ENCODE measurements at places on chromosomes 7 and 10.

DNA sequence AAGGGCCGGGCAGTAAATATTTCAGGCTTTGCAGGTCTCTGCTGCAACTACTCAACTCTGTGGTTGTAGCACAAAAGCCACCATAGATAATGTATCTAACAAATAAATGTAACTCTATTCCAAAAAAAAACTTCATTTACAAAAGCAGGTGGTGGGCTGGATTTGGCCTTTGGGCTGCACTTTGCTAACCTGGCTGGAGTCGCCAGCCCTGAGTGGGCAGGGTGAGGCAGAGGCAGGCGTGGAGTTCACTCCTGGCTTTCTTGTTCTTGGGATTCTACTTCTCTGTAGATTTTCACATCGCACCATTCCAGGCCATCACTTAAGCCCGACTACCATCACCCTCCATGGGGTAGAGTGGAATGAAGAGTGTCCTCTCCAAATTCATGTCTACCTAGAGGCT lies 367.6 kb upstream of the MGMT start:
- DNase-seq: no peak

DNA sequence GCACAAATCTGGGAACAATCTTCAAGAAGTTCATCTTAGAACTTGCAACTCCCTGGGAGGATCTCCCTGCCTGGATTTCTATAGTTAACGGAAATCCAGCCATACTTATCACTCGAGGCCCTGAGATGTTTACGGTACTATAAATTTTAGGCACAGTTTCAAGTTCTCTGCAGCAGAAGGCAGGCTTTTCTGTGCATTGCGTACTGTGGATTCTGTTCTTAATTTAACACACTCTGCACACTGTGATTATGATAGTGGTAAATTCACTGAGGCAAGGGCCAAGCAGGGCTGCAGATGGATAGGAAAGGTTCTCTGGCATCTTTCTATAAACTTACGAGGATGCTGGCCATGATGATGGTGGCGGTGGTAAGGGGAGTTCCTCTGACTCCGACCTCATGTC lies 10.6 kb downstream of the INHBA start:
- DNase-seq: no peak

GRCh38 chr7:46352004-46352954 lies 431.2 kb upstream of the IGFBP3 start:
- no peak for DNase-seq

DNA sequence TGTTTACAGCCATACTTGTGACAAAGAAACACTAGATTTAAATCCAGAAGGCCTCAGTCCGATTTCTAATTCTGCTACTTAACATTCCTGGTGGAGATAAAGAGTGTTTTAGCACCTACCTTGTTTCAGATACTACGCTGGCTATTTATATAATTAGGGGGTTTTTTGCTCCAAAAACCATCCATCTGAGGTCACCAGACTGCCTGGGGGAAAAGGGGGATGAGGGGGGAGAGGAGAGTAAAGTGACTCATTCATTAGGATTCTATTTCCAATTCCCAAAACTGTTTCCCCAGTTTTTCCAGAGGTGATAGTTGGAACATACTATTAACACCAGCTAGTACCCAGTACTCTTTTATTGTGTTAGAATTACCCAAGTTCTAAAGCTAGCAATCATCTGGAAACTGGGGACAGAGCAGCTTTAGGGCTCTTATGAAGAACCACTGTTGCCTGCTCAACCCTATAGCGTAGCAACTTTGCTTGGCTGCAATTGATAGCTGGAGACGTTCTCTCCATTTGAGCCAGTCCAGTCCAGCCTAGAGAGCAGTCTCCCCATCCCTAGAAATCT lies 6.6 kb downstream of the GCC1 start:
- DNase-seq: no peak

- DNase-seq: no peak
These were observed 795.6 kb downstream of the PHTF2 start for GRCh38 chr7:78594156-78594555.

DNA sequence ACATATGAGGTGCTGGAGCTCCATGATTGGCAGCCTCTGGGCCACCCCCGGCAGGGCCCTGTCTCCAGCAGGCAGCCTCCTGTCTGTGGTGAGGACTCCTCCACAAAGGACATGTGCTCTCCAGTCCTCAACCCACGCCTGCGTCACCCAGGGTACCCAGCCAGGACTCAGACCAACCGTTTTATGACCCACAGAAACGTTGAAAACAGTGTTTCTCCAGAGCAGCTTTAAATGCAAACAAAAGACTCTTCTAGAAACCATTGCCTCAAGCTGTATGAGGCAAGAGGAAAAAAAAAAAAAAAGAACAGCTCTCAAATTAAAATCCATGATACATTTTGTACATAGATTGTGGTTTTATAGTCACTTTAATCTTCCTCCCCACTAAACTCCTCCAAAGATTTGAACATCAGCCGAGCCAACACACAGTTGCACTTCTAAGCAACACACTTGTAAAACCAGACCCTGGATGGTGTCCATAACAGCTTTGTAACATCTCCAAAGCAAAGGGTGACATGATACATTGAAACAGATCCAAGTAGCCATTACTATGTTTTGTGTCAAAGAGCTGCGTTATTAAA lies 175.0 kb upstream of the LYZL2 start:
- no peak for DNase-seq

- no peak for DNase-seq
These were observed 23.0 kb upstream of the PRPF18 start for GRCh38 chr10:13563481-13564445.

GRCh38 chr10:62121187-62121530 lies 147.5 kb downstream of the RTKN2 start:
- no peak for DNase-seq

DNA sequence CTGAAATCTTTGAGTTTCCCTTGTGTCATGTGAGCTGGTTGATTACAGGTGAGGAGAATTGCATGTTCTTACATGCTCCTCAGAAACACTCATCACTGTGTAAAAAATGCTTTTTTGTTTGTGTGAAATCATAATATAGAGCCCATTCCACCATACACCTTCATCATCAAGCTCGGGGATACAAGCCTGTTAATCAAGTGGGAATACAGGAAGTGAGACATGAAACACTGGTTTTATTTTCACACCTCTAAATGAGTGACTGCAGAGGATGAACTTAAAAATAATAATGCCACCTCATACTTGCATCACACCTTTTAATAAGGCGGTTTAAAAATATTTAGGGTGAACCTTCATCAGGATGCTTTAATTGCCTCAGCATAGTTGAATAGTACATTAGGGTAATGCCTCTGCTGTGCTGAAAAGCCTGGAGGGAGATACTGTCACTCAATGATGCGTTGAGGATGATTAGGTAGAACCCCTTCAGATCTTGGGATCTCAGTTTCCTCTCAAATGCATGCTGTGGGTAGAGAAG lies 164.6 kb downstream of the AUTS2 start:
- no peak for DNase-seq

- DNase-seq: no peak
These were observed 125.6 kb downstream of the CXCL12 start for GRCh38 chr10:44259090-44259874.

DNA sequence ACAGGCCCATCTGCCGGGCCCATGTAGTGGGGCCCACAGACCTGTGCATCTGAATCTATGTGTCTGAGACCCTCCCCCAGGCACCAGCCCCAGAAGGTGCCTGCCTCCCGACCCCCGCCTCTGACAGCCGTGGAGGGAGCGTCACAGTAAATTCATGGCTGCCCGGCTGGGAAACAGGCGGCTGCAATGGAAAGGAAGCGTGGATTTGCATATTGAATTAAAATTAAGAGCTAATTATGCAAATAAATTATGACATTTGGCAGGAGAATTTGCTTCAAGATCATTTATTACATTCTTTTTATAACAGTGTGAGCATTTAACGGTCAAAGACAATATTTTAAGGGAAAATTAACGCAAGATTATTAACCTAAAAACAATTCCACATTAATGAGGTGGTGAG lies 92.3 kb downstream of the HIF1AN start:
- DNase-seq: no peak

DNA sequence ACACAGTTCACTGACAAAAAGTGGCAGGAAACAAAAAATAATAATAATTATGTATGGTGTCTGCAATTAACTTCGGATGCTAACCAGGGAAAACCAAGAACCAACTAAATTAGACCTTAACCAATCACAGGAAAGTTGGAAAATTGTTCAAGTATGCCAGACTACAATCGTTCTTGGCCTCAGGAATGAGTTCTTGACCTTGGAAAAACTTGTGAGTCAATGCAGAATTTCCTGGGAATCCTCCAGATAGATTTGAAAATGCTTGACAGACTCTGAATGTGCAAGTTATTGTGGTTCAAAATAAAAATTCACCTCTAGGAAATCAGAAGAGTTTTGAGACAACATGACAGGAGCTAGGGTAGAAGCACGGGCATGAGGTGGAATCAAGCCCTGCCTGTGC lies 171.5 kb downstream of the C7orf25 start:
- no peak for DNase-seq

GRCh38 chr10:94042001-94042833 lies 48.5 kb downstream of the PLCE1 start:
- no peak for DNase-seq

DNA sequence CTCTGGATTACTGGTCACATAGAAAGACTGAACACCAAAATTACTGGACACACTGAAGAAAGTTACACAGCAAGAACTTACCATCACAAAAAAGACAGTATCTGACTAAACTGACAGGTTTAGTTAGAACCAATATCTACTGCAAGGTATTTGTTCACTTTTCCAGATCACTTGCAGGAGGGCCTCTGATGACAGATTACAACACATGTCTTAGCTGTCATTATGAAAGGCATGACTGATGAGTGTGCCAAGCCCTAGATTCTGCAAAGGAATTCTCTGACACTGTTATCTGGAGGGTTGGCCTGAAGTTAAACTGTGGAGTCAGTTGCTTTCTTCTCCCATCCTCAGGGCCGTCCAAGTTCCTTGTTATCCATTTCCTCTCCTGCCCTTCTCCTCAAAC lies 242.7 kb downstream of the KIF20B start:
- DNase-seq: no peak

DNA sequence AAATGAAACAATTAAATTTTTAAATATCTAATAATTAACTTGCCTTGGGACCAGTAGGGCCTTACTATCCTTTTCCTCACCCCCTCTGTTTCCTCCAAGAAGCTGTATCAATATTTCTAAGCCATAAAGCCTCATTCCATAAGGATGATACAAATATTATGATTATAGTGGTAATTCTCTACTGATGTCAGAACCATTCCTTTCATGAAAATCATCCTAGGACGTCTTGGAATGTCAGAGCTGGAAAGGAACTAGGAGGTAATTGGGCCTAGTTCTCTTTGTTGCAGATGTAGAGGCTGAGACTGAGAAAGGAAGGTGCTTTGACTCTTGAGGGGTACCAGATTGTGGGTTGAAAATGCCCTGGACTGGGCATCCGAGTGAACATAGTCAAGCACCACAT lies 766.7 kb upstream of the GHITM start:
- DNase-seq: no peak

- DNase-seq: no peak
These were observed 68.6 kb upstream of the IMMP2L start for GRCh38 chr7:111630862-111631261.

DNA sequence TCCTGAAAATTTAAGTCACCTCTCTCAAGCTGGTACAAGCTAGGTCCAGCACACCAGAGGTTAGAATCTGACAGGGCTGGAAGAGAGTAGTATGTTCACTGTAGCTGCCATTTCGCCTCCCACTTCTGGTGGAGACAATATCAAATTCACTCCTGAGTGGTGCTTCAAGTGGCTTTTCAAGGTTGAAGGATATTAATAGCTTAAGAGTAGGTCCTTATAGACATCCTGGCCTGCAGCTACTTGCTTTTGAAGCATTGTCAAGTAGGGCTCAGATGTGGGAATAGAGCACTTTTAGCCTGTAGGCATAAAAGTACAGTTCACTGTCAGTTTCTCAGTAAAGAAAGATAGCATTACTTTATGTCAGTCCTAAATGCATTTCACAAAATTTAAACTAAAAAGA lies 270.5 kb upstream of the PLPP4 start:
- DNase-seq: no peak

GRCh38 chr7:91880016-91880412 lies 488 bp downstream of the MTERF1 start:
- DNase-seq: no peak

DNA sequence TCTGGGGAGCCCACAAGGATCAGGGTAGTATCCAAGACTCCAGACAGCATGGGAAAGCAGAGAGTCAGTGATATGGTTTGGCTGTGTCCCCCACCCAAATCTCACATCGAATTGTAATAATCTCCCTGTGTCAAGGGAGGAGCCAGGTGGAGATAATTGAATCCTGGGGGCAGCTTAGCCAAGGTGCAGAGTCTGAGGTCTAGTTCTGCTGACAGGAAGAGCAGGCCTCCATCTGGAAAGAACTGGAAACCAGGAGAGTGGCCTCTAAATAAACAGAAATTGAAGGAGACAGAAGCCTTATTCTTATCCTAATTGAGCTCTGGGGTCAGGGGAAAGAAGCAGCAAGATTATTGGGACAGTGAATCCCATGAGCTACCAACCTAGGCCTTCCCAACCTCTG lies 146.7 kb upstream of the NRP1 start:
- no peak for DNase-seq

GRCh38 chr7:17917842-17918241 lies 22.5 kb downstream of the SNX13 start:
- DNase-seq: no peak

DNA sequence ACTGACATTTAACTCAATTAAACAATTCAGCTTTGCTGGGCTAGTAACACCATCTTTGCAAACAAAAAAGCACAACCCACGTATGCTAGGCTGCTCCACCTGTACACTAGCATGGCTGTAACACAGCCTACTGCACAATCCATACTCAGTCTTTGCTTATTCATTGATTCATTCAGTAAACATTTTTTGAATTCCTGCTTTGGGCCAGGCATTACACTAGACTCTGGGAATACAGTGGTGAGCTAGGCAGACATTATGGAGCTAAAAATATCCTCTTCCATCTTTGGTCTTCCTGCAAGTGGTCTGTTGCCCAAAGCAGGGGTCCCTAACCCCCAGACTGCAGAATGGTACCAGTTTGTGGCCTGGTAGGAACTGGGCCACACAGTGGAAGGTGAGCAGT lies 9.9 kb downstream of the CNNM1 start:
- DNase-seq: no peak

DNA sequence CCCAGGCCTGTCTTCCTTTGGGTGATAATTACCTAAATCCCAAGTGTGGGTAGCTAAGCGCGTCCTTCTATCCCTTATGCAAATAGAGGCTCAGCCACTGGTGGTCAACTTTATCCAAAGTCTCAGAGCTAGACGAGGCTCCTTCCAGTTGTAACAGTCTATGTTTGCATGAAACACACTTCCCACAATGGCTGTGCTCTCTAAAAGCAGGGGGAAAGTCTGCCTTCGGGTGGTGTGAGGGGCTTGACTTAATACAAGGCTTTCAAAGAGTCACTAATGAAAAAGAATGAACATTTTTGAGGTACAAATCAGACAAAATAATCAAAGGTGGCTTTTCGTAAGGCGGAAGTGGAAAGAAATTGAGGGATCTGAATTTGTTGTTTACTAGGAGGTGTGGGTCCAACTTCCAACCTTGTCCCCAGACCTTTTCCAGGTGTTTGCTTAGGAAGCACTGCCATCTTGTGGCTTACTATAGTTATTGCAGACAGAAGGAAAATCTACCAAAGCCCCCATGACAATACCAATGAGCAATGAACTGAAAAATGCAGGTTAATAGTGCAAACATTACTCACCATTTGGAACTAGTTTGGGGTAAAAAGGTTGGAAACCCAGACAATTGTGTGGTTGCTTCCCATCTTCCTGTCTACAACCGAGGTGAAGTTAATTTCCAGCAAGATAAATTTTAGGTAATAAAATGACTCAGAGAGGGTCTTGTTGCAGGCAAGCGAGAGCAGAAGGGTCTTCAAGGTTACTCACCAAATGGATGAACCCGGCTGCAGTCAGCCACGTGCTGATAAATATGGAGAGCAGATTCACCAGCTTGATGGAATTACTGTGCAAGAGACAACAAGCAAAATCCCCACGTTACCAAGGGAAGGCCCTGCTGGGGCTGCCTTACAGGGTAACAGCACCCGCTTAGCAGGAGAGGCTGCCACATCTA lies 525.7 kb downstream of the KCNMA1 start:
- no peak for DNase-seq
